Epithelial cell of prostate (primary cell): ENCODE measurements at places on chromosomes 1 and 21.

DNA sequence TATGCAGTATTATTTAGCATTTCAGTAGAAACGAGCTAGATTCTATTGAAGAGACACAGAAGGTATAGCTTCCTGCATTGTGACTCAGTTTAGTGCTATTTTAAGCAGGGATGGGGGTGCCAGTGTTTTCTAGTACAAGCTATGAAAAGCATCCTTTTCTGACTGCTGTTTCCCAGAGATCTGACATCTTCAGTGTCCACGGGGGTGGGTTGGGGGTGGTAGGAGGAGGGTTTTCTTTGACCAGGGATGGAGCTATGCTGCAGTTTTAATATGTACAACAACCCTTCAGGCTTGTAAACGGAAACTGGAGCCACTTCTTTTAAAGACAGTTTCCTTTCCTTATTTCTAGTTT lies 2.7 kb upstream of the NEGR1 start:
- no peak for DNase-seq

DNA sequence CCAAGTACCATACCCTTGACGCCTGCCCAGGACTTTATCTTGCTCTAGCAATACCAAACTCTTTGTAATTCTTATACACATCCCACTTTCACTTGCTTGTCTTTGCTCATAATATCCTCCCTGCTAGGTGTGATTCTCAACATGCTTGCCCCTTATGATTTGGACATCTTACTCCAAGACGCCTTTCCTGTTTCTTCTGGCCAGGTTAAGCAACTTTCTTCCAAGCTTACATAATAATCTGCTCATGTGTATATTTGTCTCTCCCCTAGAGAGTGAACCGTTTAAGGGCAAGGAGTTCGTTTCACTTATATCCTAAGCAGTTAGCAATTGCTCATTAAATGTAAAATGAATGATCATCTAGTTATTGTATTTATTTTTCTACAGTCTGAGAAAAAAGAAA lies 21.8 kb downstream of the CRYZL1 start:
- no peak for DNase-seq

- DNase-seq: no peak
These were observed 6.2 kb downstream of the DNALI1 start for GRCh38 chr1:37562984-37563383.

GRCh38 chr1:2425892-2426291 lies 13.5 kb upstream of the PEX10 start:
- DNase-seq: no peak

GRCh38 chr1:228957535-228957934 lies 222.3 kb downstream of the RHOU start:
- DNase-seq: no peak

GRCh38 chr1:219329578-219329977 lies 155.9 kb downstream of the LYPLAL1 start:
- DNase-seq: no peak

- DNase-seq: no peak
These were observed 229.7 kb upstream of the TMEM51 start for GRCh38 chr1:14923727-14924452.

GRCh38 chr1:75725861-75726361 lies 1.4 kb downstream of the ACADM start:
- DNase-seq: no peak

DNA sequence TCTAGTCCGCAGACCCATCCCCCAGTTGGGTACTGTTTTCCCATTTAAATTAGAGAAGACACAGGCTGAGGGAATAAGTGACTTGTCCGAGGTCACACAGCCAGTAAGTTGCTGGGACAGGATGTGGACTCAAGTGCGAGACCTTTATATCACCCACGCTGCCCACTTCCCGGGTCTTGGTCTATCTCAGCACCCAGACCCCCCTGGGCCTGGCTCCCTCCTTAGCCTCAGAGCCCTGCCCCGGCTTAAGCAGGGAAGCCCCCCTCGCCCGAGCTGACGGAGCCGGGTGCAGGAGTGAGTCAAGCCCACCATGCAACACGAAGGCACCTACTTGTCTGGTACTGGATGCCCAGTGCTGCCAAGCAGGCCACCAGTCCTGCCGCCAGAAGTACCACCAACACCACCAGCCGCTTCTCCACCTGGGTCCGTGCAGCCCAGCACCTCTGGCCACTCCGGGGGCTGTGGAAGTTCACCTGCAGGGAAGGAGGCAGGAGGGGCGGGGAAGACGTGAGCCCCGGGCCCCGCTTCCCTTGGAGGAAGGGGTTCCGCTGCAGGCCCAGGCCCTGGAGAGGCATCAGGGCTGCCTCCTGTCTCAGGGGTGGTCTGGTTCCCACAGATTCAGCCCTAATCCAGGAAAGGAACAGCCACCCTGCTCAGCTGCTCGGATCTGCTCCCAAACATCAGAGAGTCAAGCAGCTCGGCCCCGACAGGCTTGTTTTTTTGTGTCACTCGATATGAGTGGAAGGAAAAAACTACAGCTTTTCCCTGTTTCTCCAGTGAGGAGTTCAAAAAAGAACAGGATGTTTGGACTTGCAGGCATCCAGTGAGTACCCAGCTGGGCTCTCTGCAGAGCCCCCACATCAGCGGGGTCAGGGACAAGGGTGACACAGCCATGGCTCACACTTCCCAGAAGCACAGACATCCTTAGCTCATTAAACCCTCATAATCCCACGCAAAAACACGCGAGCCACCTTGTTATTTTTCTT lies 11.1 kb downstream of the ECE1 start:
- DNase-seq: no peak

- peak; percentile 14 for DNase-seq
These were observed 20.2 kb upstream of the S1PR1 start for GRCh38 chr1:101216623-101217022.

- no peak for DNase-seq
These were observed 10.2 kb downstream of the PRKAB2 start for GRCh38 chr1:147162093-147162492.

DNA sequence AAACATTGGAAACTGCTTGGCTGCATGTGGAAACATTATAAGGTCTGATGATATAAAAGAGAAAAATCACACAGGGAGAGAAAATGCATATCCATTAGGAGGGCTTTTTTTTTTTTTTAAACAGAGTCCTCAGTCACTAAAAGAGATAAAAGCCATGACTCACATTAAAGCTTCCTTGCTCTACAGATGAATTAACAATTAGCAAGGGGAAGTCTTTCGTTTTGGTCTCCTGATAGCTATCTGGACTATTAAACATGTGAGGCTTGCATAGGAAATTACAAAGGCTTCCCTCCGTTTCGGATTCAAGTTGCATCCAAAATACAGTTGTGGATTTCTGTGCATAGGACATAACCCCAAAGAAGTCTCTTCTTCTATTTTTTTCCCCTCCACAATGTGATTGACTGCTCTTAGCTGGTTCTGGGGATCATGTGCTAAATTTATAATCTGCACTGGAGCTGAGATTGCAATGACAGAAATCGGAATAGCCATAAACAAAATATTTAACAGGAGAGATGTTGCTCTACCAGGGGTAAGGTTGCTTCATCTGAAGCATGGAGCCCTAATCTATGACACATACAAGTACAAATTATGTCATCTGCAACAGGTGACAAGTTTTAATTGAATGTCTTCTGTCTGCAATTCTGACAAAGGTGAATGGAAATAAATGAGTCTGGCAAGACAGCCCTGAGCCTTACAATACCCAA lies 146.8 kb downstream of the ESRRG start:
- DNase-seq: no peak

DNA sequence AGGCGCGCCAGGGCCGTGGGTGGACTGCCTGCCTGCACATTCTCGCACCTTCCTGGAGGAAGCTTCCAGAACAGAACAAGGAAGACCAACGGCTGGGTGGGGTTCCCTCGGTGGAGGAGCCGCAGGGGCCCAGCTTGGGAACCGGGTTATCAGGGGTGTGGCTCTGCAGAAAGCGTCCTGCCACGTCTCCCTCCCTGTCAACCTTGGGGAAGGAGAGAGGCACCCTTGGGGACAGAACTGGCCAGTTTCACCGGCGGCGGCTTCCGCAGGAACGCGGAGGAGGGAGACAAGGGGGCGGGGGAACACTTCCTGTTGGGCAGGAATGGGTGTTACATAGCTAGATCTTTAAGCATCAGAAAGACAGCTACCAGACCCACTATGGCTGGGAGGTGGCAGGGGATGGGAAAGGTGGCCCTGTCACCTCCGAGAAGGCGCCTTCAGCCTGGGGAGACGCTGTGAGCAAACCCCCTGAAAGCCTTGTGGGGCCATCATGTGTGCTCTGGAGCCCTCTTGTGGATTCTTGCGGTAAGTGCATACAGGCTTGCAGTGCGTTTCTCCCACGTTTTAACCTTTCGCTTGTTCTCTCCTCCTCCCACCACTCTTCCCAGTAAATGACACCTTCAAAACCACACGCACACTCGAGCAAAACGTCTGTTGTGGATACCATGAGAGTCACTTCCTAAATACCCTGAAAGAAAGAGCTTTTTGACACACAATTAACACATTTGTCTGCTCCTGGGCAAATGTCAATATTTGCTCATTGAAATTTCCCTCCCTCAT lies 3.8 kb upstream of the PLEKHA6 start:
- DNase-seq: no peak

DNA sequence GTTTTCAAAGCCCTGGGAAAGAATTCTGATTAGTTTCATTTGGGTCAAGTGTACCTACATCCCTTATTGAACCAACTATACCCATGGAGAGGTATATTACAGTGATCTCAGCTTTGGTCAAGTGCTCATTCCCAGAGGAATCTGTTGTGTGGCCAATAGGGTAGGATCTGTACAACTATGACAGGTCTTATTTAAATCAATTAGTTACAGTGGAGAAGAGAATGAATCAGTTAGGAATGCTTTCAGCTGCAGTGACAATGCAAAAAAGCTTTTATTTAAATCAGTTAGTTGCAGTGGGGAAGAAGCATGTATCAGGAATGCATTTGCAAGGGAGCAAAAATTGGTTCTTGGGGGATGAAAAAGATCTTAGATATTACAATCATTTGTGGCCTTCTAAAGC lies 119.0 kb downstream of the FGGY start:
- no peak for DNase-seq

GRCh38 chr1:148363439-148363810 lies 119.7 kb downstream of the PPIAL4G start:
- no peak for DNase-seq
